ENCODE measurements at places on chromosomes 3 and 15.

GRCh38 chr3:123371426-123371825 lies 77.5 kb downstream of the ADCY5 start:
- no peak for DNase-seq

DNA sequence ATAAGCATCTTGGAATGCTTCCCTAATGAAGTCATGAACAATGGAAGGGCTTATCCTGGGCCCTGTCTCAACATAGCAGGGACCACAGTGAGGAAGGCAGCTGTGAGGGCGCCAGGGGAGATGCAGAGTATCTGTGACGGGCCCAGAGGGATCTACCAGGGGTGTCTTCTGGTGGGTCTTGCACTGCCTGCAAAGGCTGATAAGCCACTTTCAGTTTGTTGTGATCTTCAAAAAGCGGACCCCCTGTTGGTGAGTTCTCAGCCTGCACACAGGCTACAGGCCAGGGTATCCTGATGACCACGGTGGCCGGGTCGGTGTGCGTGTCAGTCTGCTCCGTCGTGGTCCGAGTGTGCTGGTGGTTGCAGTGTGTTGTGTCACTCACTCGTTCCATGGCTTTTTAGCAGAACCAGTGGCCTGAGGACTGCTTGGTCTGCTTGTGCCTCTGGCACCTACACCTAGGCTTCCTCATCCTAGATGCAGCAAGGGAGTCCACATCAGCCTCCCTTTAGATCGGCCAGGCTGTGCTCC lies 46.8 kb downstream of the CHDH start:
- DNase-seq, result no peak

- DNase-seq, result no peak
Measured at GRCh38 chr3:178393824-178394223, 142.4 kb upstream of the KCNMB2 start.

DNA sequence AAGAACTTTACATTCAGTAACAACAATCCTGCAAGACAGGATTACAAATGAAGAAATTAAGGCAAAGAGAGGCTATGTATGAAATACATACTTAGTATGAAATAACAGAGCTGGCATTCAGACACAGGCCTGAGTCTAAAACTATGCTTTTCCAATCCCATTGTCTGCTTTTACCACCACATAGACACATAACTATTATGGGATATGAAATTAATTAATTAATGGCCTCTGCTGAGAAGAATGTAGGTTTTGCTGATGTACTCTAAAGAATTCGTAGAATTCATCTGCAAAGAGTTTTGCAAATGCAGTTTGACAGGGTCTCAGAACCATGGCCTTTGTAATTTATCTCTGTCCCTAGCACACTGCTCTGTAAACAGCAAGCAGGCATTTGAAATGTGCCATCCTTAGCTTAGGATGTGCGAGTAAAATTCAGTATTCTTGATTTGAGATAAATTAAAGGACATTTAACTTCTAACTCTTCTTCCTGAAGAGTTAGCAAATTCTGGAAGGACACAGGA lies 54.5 kb upstream of the BOC start:
- no peak for DNase-seq

GRCh38 chr3:110685630-110686029 lies 386.0 kb upstream of the NECTIN3 start:
- no peak for DNase-seq

GRCh38 chr3:188322135-188322887 lies 168.4 kb downstream of the LPP start:
- DNase-seq, result no peak
